ENCODE measurements at places on chromosomes 3 and 15.

GRCh38 chr15:90909976-90910375, 6.9 kb downstream of the MAN2A2 start:
- no peak for DNase-seq

- peak; percentile 18 for DNase-seq
Measured at GRCh38 chr15:51155016-51155580, 60.4 kb upstream of the TNFAIP8L3 start.

DNA sequence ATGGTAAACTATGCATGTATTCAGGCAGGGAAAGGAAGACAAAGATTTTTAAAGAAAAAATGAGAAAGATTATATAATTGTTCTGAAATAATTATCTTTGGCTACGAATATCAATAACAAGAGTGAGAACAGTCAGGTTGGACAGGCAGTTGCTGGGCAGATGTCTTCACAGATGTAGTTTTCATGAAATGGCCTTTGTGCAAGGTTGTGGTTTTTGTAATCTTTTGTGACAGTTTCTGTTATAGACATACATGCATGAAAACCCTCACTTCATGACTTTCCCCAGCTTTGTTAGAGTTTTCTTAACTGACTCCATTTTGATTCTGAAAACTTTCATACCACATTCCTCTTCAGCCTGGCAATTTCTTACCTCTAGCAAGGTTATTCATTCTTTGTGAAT, 34.9 kb upstream of the SLC25A36 start:
- no peak for DNase-seq

DNA sequence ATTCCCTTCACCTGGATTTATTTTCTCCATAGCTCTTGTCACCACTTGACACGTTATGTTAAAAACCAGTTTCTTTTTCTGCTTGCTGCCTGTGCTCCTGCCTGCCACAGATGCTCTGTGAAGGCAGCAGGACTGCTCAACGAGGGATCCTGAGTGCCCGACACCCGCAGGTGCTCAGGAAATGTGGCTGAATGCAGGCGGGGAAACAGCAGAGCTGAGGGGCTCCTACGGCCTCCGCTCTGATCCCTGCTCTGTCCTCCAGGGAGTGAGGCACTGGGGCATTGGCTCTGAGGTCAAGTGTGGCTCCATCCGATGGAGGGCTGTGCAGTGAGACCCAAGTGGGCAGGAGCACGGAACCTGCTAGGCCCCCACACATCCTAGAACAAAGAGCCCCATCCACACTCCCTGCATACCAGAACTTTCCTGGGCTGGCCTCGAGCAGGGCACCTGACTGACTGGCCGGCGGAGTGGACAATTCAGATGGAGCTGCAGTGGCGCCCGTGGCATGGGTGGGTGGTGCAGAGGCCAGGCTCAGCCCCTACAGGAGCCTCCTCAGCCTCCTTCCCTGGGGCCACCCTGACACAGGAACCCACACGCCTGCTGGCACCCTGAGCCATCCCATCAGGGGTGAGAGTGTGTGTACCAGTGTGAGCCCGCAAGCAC, 27.9 kb downstream of the IQSEC1 start:
- DNase-seq, result no peak

DNA sequence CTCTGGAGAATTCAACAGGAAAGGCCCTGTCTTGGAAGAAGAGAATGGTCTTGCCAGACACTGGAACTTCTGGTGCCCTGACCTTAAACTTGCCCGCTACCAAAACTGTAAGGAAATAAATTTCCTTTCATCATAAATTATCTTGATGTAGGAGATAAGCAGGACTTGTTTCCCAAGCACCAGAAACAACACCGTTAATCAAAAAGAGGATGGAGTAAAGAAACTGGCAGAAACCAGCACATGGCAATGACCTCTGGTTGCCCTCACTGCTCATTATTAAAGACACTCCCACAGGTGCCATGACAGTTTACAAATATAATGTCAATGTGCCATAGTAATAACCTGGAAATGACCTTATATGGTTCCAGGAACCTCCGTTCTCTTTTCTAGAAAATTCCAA, 426.1 kb downstream of the EDEM1 start:
- no peak for DNase-seq

GRCh38 chr3:192186045-192186444, 541.3 kb downstream of the FGF12 start:
- no peak for DNase-seq

DNA sequence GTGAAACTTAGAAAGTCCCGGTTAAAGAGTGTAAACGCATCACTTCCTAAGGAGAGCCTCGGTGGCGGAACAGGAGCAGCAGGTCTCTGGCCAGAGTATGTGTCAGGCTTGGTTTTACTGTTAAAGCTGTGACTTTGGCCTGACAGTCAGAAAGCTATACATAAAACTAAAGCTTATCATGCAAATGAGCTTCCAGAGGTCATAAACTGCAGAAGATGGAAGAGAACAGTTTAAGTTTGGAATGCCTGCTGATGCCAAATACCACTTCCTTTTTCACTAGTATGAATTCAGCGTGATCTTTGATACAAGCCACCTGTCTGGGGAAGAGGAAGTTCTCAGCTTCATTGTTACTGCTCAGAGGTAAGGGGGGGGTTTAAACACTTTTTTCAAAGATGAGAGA, 125.1 kb upstream of the CTDSPL start:
- peak; percentile 50 for DNase-seq

DNA sequence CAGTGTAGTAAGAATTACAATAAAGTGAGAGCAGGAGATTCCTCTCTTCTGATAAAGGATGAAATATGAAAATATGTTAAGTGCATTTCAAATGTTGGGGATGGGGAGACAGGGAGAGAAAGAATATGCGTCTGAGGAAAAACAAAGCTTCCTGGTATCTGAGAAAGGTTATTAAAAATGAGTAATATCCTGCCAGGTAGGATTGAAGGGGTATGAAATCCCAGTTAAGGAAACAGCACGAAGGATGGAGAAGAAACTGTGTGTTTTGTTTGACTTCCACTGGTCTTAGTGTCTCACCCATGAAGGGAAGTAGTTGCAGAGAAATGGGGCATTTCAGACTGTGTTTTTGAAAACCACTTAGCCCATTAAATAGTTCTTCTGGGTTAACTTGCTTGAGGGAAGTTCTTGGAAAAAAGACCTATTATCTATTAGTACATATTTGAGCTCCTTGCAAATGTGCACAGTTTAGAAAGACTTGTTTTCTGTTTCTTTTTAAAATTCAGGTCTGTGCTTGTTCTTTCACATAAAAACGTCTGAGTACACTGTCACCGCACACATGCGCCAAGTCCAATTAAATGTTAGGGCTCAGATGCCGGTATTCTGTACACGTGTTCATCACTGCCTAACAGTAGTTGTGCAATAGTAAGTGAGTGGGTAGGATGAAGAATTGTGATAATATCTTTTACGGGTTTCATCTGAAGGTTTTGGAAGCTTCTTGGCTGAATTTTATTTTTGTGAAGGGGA, 196.1 kb upstream of the P2RY1 start:
- no peak for DNase-seq

DNA sequence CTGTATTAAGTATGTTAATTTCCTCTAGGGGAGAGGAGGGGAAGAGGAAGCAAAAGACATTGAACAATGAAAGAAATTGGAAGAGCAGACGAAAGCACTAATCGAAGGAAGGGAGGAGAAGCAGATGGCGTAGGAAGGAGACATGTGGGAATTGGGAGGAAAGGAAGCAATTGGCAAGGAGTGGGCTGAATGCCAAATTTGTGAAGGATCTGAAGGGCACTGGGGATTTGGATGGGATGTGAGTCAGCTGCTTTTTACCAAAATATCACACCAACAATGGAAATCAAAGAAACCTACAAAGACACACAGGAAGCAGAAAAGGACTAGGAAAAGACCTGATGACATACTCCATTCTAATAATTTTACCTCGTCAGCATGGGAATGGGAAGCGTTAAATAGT, 1029.8 kb downstream of the ROBO1 start:
- no peak for DNase-seq

DNA sequence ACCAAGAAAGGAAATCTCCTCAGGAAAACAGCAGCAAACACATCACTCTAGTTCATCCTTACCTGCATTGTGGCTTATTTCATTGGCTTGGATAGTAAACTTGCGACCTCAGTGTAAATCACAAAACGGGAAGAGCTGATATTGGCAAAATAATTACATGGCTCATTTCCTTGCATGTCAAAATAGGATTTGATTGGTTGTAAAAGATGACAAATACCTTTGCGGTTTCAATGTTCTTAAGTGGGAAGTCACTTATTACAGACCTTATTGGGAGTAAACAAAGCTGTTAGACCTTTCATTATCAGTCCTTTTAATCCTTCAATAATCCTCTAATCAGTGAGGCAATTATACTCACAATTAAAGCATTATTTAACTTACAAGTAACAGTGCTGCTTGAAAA, 590.6 kb downstream of the MAGI1 start:
- no peak for DNase-seq

DNA sequence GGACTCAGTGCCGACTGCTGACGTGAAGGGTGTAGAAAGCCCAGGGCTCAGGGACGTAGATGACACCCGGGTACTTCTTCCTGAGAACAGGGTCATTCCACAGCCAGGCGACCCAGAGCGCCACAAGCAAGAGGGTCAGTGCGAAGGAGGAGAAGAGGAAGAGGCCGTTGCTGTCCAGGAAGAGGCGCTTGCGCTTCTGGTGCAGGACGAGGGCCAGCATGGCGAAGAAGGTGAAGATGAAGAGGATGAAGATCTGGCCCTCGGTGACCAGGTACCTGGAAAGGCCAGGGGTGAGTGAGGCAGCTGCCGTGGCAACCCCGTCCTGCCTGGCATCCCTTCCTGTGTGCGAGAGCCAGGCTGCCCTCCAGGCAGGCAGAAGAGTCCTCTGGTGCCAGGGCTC, 3.0 kb upstream of the CALML4 start:
- no peak for DNase-seq

- no peak for DNase-seq
Measured at GRCh38 chr3:139291276-139292051, 52.4 kb upstream of the MRPS22 start.

- no peak for DNase-seq
Measured at GRCh38 chr3:36303286-36303685, 77.0 kb upstream of the STAC start.

All from dermis microvascular lymphatic vessel endothelial cell (primary cell).